ENCODE measurements at places on chromosomes 7 and 10. TPM values are rescaled to one million over a fixed set of nuclear protein-coding genes. Genes with fewer than 3 reads are reported as not detected.
A peak's percentile ranks its signal among the peaks of the same experiment; 100 is the strongest.

DPCD gene
- 22.7 TPM for polyA plus RNA-seq

CHAT gene
- not detected for polyA plus RNA-seq

GET4 gene
- 35.2 TPM for polyA plus RNA-seq

CARD11 gene
- 0.04 TPM for polyA plus RNA-seq

SLF2 gene
- 12.6 TPM for polyA plus RNA-seq

SPDYE5 gene
- not detected for polyA plus RNA-seq

NOD1 gene
- 1.7 TPM for polyA plus RNA-seq

CASTOR2 gene
- 7.5 TPM for polyA plus RNA-seq

- peak; percentile 5 for DNase-seq
Observed at GRCh38 chr7:112013274-112013673, 192.9 kb downstream of the DOCK4 start.

DNA sequence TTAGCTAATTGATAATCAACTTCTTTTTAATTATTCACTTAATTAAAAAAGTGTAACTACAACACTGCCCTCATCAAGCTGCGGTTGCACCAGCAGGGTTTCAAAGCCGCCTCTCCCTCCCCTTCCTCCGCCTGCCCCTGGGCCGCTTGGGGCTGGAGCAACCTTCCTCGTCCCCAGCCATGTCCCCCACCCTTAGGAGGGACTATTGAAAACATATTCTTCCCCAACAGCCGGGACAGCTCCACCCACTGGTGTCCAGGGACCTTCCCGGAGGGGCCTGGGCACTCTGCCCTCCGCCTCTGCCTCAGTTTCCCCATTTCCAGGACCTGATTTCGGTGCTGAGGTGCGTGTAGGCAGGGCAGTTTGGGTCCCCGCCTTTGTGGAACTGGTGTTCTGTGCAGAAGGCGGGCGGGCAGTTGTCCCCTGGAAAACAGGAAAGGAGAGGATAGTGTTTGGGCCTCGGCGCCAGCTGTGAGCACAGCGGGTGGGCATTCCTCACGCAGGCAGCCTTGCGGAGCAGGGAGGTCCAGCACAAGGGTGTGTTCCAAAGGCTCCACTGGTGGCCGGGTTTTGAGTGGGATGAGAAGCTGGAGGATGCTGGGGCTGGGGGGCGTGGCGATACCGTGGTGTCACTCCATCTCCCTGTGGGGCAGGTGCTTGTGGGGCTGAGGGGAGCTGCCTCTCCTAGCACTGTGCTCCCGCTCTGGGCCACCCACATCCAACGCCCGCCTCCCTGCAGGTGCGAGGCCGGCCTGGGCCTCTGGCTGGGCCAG lies 15.7 kb downstream of the UNCX start:
- no peak for DNase-seq

DNA sequence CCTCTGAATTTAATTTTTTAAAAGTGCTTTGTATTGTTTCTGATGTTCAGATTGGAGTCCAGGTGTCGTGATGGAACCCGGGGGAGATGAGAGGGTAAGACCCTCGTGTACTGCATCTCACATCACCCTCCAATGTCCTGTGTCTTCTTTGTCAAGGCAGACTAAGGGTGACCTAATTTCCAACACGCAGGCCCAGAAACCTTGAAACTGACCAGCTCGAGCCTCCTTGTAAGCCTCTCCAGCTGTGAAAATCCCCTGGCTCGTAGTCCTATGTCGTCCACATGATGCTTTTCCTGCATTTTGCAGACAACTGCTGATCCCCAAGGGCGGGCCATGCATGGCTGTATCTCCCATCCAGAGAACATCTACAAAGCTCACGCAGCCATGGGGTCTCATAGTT lies 220.2 kb downstream of the ARHGAP12 start:
- no peak for DNase-seq

- DNase-seq = no peak
Observed at GRCh38 chr7:114630201-114630990, 215.8 kb downstream of the FOXP2 start.

DNA sequence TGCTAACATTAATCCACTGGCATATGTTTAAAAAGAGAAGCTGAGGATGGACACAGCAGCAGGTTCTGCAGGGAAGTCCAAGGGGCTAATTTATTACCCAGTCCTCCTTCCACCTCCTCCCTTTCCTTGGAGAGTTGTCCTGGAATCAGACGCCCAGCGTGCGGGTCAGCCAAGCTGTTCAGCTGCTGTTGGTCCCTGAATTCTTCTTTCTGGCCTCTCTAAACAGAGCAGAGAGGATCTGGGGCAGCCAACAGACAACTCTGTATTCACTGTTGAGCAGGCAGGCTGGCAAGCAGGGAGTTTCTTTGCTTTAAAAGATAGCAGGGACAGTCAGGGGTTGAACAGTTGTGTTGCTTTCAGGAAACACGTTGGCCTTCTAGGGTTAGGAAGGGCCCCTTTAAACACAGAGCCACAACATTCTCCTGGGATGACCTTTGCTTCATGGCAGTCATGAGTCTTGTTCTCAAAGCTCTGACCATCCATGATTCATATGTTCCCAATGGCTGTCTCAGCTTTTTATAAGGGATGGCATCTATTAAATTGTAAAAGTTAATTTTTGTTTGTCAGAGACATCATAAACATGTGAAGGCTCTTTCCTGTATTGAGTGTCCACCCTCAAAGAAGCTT lies 217.0 kb downstream of the CREB5 start:
- no peak for DNase-seq

GRCh38 chr7:30594048-30594539 lies 584 bp upstream of the GARS1 start:
- DNase-seq = peak; percentile 60

- DNase-seq = no peak
Observed at GRCh38 chr10:85447690-85448089, 918.9 kb downstream of the GRID1 start.

- no peak for DNase-seq
Observed at GRCh38 chr7:116393654-116394053, 105.9 kb upstream of the CAV2 start.

Data from HepG2 (cell line).